ENCODE measurements at places on chromosomes 3 and 15.

DNA sequence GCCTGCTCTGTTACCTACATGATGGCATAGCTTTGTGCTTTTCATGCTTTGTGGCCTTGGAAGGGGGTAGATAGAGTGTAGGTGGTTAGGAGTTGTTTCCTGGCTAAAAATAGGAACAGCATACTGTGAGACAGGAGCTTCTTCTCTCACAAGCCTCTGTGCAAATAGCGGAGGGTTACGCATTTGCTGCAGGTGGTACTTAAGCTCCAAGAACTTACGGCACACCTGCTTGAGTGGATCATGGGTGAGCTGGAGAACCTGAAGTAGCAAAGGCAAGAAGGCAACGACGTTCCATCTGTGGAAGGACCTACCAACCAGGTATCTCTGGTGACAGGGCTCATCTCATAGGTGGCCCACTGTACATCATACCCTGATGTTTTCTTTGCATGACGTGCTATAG is 66.0 kb downstream of the ST6GAL1 start:
- DNase-seq, result no peak

DNA sequence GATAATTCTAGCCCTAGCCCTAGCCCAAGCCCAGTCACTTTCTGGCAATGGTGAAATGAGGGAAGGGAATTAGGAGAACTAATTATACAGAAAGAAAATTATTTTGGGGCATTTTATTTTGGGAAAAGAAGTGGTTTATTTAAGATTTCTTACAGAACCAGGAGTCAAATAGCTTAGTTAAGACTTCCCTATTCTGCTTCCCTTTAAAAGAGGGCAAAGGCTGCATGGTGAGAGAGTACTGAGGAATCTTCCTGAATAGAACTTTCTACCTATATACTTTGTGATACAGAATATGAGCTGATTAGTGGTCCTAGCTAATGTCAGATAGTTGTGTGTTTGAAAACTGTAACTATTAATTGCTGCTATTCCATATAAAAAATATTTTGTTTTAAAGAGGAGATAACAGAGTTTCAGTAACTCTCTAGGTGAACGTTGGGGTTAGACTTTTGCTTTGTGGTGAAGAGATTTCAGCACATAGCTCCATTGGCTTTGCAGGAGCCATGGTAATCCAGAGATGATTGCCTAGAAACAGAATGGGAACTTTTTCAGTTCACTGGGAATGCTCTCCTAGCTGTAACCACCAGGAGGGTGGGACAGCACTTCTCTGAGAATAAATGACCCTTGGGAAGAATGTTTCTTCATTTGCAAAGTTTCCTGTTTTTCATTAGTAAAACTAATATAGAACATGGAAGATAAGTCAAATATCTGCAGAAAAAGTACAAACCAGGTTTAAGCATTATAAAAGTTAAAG is 5.3 kb upstream of the GCSAM start:
- DNase-seq, result no peak

- no peak for DNase-seq
These were observed 21.7 kb downstream of the XYLB start for GRCh38 chr3:38368238-38368637.

GRCh38 chr15:85759376-85759775 is 35.3 kb downstream of the KLHL25 start:
- DNase-seq, result no peak

GRCh38 chr3:35944926-35945710 is 305.8 kb downstream of the ARPP21 start:
- peak; percentile 32 for DNase-seq

DNA sequence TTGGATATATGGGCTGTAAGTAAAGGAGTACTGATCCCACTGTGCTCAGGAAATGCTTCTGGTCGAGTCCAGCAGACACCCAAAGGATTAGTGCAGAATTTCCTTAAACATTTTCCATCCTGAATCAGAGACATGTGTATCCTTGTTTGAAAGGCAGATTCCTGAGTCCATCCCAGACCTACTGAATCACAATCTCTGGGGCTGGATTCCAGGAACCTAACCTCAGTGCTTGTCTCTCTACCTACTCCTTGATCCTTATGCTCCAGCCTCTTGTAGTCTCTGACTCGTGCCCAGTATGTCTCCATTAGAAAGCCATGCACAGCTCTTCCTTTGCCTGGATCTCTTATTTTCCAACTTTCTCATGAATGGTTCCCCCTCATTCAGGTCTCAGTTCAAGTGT is 585.8 kb downstream of the NLGN1 start:
- DNase-seq, result peak; percentile 92

- no peak for DNase-seq
These were observed 443.2 kb upstream of the TBL1XR1 start for GRCh38 chr3:177640319-177640965.

GRCh38 chr15:76155731-76156130 is 95.9 kb downstream of the TMEM266 start:
- DNase-seq, result peak; percentile 72

DNA sequence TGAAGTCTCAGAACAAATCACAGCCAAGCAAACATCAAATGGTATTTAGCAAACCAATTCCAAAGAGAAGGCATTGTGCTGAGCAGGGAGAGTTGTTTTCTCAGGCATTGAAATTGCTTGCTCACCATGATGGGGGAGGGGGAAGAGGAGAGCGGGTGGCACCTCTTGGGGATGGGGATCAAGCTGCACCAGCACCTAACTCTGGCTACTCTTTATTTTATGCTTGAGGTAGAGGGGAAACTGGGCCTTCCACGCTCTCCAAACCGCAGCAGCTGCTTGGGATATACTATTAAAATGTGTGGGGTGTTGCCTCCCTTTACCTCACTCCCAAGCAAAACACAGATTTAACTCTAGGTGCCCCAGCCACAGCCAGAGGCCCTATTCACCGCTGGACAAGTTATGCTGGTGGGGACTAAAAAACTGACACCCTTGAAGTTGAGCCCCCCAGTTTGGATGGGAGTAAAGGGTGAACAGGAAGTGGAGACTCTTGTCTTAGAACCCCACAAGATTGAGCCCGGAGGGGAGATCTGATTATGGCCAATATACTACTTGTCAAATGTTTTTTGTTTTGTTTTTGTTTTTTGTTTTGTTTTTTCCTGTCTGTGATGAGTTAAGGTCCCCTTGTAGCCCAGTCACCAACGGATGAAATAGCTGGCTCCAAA is 5.0 kb upstream of the FOXB1 start:
- DNase-seq, result no peak

DNA sequence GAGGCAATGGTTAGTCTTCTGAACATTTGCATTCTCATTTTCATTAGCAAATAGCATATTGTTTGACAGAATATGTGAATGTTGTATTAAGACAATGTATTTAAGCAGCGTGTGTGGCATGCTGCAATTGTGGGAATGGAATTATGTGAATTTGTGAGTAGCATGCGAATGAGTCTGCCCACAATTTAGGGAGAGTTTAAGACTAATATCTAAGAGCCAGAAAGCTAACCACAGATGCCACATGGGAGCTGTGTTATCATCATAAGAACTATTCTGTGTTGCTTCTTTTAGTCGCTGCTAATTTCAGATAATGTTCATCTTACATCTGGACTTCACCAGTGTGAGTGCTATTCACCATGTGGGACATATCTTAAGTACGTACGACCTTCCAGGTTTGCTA is 494.5 kb downstream of the RBMS3 start:
- DNase-seq, result peak; percentile 86

- DNase-seq, result no peak
These were observed 1.6 kb downstream of the GAP43 start for GRCh38 chr3:115624901-115625300.

DNA sequence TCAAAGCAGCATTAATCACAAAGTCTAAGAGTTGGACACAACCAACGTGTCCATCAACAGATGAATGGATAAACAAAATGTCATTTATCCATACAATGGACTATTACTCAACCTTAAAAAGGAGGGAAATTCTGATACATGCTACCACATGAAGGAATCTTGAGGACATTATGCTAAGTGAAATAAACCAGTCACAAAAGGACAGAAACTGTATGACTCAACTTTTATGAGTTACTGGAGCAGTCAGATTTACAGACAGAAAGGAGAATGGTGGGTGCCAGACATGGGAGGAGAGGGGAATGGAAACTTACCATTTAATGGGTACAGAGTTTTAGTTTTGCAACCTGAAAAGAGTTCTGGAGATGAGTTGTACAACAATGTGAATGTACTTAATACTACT is 43.0 kb upstream of the SEC13 start:
- DNase-seq, result no peak

GRCh38 chr3:45979378-45979777 is 16.2 kb downstream of the FYCO1 start:
- DNase-seq, result no peak

- no peak for DNase-seq
These were observed 72.8 kb upstream of the ANKRD34C start for GRCh38 chr15:79209690-79210089.

- DNase-seq, result no peak
These were observed 211.3 kb downstream of the MINAR1 start for GRCh38 chr15:79643393-79643792.

GRCh38 chr3:41188306-41188705 is 11.0 kb upstream of the CTNNB1 start:
- no peak for DNase-seq

DNA sequence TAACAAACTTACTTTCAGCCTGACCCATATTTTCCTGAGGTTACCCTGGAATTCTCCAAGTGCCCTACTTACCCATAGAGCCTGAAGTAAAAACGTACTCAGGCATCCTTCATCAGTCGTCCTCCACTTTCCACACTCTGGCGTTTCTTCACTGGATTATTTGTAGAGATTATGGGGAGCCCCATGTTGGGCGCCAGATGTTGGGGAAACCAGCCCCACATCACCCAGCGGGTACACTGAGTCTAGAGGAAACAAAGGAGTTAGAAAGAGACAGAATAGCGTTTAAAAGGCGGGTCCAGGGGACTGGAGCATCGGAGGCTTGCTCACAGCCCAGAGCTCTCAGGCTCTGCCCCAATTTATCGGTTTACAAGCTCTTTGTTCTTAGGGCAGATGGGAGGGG is 9.7 kb upstream of the SLC28A2 start:
- no peak for DNase-seq

DNA sequence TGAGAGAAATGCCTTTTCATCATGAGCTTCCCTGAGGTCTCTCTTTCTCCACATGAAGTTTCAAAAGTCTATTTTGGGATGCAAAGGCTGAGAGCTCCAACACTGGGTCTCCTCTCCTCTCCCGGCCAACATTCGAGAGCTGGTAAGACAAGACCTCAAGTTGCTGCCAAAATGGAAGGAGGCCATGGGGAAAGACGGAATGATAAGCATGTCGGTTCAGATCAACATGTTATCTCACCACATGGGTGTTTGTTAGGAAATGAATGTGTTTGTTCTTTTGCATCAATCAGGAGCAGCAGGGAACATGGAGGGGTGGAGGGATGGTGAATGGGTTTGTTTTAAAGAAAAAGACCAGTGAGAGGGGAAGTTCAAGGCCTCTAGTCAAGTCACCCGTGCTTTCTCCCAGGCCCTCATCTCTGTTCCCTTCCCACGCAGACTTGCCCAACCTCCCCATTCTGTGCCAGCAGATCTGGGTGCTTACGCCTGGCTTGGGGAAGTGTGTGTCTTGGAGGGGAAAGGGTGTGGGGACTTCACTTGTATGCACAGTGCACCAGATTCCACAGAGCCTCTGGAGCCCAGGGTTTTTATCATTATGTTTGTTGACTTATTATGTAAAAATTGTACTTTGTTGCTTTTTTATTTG is 23.5 kb upstream of the ATP10A start:
- no peak for DNase-seq

DNA sequence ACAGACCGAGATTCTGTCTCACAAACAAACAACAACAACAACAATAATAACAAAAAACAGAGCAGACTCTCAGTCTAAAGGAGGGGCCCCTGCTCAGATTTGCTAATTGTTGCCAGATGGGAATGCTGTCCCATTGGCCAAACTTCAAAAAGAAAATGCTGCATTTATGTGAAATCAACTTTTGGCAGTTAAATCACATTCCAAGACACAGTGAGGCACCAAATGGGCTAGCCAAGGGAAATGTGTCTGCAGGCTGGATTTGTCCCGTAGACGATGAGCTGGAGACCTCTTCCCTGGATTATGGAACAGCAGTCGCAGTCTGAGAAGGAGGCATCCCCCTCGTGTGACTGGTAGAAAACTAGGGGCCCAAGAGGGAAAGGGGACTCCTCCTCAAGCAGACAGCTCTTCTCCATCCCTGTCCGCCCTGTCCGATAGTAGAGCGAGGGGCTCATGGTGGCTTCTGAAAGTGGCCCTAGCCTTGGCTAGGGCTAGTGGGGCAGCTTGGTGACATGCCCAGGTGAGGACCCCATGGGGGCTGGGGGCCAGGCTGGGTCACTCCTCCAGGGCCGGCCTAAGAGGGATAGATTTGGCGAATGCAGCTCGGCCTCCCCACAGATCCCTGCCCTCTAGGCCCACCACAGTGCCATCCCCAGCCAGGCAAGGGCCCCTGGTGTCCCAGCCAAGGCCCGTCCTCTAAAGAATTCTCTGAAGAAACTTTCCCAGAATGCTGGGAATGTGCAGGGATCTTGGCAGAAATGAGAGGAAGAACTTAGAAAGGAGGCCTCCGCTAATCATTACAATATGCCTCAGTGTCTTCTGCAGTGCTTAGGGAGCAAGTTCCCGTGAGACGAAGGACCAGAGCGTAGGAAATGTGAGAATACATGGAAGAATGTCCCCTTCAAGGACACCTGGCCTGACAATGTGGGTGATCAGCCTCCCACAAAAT is 2.0 kb downstream of the SLC22A14 start:
- DNase-seq, result peak; percentile 85

DNA sequence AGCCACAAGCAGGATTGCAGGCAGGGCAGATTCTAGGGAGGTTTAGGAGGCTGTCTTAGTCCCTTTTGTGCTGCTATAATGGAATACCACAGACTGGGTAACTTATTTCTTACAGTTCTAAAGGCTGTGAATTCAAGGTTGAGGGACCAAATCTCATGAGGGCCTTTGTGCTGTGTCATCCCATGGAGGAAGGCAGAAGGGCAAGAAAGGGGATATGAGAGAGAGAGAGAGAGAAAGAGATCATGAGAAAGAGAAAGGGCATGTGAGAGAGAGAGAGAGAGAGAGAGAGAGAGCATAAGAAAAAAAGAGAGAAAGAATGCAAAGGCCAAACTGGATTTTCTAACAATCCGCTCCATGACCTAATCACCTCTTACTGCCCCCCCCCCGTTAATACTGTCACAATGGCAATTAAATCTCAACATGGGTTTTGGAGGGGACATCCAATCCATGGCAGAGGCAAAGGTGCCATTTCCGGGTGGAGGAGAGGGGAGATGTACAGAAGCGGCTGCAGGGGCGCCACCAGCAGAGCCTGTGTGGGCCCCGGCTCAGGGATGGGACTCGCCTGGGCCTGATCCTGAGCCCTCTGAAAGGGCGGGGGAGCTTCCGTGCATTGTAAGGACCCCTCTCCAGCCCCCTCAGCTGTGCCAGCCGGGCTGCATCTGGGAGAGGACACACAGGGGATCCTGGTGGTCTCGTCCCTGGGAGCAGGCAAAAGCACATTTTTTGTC is 20.5 kb downstream of the MRPS11 start:
- no peak for DNase-seq
